ENCODE measurements at places on chromosomes 3 and 15. TPM values are rescaled to one million over a fixed set of nuclear protein-coding genes. Genes with fewer than 3 reads are reported as not detected.

DNA sequence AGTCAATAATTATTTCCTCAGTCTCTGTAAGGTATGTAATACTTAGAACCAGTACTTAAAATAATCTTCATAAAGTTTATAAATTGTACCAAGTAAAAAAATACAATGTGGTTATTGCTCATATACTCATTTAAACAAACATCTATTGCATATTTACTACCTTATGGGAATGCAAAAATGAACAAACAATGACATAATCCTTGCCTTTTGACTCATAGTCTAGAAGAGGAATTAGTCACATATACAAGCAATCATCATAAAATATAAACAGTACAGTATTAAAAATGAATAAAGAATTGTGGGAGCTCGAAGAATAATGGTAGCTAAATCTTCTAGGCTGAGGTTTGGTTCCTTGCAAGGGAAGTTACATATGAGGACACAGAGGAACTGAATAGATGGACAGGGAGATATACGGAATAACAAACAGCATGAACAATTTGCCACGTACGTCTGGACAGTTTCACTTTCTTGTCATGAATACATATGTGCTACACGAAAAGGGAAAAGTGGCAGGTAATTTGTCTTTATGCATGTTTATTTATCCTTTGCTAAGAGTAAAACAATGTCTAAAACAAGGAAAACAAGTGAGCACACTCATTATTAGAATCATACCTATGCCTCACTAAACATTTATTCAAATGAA, 17.2 kb downstream of the IMPG2 start:
- DNase-seq, result no peak

DNA sequence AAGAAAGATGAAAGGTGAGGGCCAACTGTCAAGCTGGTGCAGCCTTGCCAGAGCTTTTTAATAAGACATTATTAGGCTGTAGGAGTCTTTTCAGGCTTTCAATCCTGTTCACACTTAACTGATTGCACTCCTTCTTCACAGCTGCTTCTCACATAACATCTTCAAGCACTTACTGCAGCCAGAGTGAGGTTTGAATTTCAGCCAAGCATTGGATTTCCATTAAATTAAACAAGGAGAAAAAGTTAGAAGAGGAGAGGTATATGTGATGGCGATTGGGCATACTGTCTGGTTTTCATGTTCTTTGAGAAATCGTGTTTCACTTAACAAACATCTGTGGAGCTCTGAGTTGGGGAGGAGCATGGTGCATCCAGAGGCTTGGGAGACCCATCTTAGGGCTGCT, 392.8 kb upstream of the LRRC3B start:
- DNase-seq, result no peak

DNA sequence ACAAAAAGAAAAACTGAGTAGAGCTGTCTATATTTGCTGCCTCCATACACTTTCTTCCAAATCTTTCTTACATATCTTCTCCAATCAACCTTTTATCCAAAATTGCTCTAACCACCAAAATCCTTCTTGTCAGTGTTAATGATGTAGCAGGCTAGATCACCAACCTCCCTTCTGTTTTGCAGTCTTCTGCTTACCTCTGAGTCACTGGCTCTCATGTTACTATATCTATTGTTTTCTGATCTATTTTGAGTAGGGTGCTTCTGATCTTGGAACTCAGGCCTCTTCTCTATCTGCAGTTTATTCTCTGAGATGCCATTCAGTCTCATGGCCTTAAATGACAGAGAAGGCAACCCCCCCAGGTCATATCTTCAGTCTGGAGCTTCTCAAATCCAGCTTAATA, 26.3 kb upstream of the AADAC start:
- no peak for DNase-seq

GRCh38 chr3:197305854-197306253, 7.4 kb upstream of the DLG1 start:
- no peak for DNase-seq

- DNase-seq, result no peak
These were observed 223.3 kb downstream of the RAP2B start for GRCh38 chr3:153385343-153385742.

GRCh38 chr15:88894348-88894818, 961 bp downstream of the HAPLN3 start:
- peak; percentile 59 for DNase-seq

- no peak for DNase-seq
These were observed 156.2 kb upstream of the UMPS start for GRCh38 chr3:124574012-124574411.

DNA sequence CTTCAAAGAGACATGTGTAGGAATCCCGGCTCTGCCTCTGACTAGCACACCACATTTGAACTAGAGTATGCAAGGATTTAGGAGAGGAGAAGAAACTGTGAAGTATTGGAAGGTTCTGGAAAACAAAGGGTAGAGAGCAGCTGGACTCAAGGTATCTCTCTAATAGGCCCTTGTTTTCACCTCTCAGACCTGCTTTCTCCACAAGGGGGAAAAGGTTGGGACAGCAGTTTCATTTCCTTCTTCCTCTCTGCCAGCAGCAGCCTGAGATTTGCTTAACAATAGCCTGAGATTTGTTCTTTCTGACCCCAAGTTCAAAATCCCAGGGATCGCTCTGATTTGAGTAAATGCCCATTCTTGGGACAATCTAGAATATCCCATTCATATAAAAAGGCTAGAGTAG, 430.6 kb upstream of the MCTP2 start:
- DNase-seq, result no peak

DNA sequence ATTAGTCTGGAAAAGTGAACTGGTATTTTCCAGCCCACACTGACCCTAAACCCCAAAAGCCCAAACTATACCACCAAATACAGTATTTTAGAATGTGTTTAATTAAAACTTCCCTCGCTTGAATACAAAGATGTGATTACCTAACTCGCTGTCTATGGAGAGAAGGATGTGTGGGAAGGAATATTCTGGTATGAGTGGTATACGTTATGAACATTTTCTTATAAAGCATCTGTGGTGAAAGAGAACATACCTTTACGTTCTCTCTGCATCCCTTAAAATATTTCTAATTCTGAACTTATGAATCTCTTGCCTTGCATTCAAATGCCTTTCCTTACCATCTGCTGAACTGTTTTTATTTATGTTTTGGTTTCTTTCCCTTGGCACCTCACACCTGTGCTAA, 201.4 kb downstream of the MBNL1 start:
- no peak for DNase-seq

DNA sequence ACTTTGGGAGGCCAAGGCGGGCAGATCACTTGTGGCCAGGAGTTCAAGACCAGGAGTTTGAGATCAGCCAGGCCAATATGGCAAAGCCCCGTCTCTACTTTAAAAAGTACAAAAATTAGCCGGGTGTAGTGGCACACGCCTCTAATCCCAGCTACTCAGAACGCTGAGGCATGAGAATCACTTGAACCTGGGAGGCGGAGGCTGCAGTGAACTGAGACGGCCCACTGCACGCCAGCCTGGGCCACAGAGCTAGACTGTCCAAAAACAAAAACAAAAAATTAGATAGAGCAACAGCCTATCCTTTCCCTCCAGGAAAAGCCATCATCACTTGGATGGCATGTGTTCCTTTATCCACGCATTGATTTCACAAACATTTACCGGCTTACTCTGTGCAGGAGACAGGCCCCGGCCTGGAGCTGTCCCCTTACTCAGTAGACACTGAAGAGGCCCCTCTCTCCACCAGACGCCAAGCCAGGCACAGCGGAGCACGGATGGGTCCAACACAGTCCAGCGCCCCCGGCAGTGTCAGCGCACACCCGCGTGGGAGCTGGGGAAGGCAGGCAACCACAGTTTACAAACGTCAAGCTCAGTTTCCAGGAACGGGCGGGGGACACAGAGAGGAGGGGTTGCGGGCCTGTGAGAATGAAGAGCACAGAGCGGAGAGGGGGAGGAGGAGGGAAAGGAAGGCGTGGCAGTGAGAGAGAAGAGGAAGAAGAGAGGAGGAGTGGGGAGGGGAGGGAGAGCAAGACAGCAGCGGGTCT, 3.1 kb downstream of the GP5 start:
- peak; percentile 67 for DNase-seq

DNA sequence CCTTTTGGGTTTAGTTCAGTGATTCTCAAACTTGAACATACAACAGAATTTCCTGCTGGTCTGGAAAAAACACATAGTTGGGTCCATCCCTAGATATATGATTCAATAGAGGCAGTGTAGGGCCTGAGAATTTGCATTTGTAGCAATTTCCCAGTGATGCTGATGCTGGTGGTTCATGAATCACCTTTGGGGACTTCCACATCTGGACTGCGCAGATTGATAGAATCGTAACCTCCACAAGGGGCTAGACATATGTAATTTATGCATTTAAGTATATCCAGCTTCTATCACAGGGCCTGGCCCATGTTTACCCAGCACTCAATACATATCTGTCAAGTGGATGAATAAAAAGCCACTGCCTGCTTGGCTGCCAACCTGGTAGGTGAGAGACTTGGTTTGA, 33.8 kb upstream of the SUCLG2 start:
- DNase-seq, result no peak

DNA sequence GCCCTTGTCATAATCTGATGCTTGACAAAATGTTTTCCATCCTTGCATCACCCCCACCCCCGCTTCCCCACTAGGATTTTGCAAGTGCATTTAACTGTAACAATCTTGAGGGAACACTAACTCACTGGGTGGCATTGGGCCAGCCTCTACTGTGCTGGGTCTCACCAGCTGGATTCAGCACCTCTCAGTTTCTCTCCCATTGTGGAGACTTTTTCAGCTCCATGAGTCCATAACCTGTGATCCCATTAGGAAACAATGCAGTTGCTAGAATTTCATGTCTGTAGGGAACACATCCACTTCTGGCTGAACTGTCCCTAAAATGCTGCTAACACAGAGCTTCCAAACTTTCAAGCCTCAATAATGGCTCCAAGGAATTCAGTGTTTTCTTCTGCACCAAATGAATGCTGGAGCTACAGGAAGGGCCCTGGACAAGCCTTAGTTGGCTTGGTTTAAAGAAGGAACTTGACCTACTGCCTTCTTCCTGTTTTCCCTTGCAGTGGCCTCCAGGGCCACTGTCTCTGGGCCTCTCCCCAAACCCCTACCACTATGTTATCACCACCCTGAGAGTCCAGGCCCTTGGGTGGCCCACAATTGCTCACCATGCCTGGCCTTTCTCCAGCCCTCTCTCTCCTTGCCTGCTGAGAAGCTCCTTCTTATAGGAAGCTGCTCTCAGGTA, 15.6 kb downstream of the CYP19A1 start:
- peak; percentile 79 for DNase-seq

CPNE4 gene
- polyA plus RNA-seq, result 0.15 TPM

CCR9 gene
- not detected for polyA plus RNA-seq

TMEM158 gene
- 1.2 TPM for polyA plus RNA-seq

ITIH1 gene
- polyA plus RNA-seq, result 0.13 TPM

ADAMTS9 gene
- polyA plus RNA-seq, result 66.9 TPM

BAHD1 gene
- polyA plus RNA-seq, result 24.8 TPM

GABRG3 gene
- 0.18 TPM for polyA plus RNA-seq

SLC22A14 gene
- polyA plus RNA-seq, result 0.23 TPM

NME9 gene
- 0.86 TPM for polyA plus RNA-seq

DAZL gene
- not detected for polyA plus RNA-seq

C3orf22 gene
- not detected for polyA plus RNA-seq

C2CD4B gene
- 3.4 TPM for polyA plus RNA-seq

CPN2 gene
- 0.09 TPM for polyA plus RNA-seq

Measured in hindlimb muscle (tissue), 1 donor.